Adipocyte (in vitro differentiated cells): ENCODE measurements at places on chromosomes 16 and 17.

DNA sequence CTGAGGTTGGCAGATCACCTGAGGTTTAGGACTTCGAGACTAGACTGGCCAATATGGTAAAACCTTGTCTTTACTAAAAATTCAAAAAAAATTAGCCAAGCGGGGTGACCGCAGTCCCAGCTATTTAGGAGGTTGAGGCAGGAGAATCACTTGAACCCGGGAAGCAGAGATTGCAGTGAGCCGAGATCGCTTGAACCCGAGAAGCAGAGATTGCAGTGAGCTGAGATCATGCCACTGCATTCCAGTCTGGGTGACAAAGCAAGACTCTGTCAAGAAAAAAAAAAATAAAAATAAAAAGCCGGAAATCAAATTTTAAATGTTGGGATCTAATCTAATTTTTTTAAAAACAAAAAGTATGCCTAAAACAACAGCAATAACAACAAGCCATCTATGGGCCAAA, 56.3 kb downstream of the ABCC1 start:
- peak; percentile 30 for DNase-seq

GRCh38 chr16:47634727-47635126, 173.6 kb downstream of the PHKB start:
- no peak for DNase-seq

GRCh38 chr16:67882374-67883145, 2.1 kb upstream of the NRN1L start:
- DNase-seq = no peak

- DNase-seq = no peak
Measured at GRCh38 chr17:8393470-8394231, 4.0 kb downstream of the RNF222 start.

GRCh38 chr16:797120-797420, 3.5 kb downstream of the GNG13 start:
- DNase-seq = no peak

- DNase-seq = peak; percentile 64
Measured at GRCh38 chr16:18800775-18801144, 589 bp downstream of the ARL6IP1 start.

GRCh38 chr17:72150632-72151460, 30.0 kb downstream of the SOX9 start:
- DNase-seq = no peak

DNA sequence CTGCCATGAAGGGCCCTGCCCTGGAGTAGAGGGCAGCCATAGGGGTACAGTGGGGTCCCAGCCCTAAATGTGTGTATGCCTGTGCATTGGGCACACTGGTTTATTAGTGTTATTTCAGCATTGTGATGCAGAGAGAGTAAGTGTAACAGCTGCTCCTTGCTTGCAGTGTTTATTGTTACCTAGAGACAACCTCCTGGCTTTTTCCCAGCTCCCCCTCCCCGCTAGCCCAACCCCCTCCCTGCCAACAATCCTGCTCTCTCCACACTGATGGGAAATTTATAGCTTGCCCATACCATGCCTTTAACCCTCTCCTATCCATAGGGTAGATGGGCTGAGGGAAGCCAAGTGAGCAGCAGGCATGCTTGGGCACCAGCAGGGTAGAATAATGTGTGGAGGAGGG, 51.3 kb downstream of the NEUROD2 start:
- DNase-seq = no peak

DNA sequence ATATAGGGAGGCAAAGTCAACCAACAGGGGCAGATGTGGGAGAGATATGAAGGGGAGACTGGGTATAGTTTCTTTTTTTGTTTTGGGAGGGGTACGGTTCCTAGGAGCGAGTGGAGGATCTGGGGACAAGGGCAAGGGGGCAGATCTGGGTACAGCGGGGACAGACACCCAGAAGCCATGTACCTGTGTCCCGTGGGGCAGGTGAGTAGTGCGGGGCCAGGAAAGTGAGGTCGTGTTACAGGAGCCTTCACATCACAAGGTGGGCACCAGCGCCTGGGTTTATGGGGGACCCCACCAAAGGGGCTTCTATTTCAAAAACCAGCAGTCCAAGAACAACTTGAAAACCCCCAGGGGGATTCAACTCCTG, 11.5 kb downstream of the LITAF start:
- DNase-seq = no peak

DNA sequence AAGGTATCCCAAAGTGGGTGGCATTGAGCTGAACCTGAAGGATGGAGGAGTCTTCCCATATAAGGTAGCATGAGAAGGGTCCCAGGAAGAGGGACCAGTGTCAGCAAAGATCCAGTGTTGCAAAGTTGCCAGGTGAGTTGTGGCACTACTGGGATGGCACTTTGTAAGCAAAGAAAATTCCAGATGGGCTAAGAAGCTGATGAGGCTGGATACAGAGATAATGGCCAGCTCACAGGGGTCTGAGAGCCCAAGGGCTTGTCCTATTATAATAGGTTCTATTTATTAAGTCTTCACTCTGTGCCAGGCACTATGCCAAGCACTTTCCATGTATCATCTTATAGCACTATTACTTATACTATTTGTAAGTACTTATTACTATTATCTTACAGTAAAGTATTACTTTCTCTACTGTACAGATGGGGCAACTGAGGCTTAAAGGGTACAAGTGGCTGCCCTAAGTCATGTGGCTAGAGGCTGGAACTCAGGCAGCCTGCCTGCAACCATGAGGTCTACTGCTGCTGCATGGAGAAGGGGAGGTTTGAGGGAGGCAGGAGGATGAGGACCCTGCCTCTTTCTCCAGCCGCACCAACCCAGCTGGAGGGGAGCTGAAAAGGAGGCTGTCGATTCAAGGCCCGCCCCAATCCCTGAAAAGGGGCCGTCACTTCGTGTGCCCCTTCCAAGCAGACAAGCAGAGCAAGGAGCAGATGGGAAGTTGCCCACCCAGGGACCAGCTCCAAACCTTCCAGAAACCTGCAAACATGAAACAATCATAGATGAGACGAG, 86.5 kb downstream of the C16orf78 start:
- DNase-seq = no peak

- DNase-seq = peak; percentile 75
Measured at GRCh38 chr17:82065638-82066303, at the start of gene DUS1L. Gene DUS1L, minus strand, starts transcription at chr17:82065804. Its CDS starts 745 bp downstream, at chr17:82065059.

GRCh38 chr16:60123392-60124023, 1389.4 kb upstream of the GOT2 start:
- DNase-seq = no peak

GRCh38 chr16:12818326-12818725, 14.6 kb upstream of the CPPED1 start:
- DNase-seq = no peak

DNA sequence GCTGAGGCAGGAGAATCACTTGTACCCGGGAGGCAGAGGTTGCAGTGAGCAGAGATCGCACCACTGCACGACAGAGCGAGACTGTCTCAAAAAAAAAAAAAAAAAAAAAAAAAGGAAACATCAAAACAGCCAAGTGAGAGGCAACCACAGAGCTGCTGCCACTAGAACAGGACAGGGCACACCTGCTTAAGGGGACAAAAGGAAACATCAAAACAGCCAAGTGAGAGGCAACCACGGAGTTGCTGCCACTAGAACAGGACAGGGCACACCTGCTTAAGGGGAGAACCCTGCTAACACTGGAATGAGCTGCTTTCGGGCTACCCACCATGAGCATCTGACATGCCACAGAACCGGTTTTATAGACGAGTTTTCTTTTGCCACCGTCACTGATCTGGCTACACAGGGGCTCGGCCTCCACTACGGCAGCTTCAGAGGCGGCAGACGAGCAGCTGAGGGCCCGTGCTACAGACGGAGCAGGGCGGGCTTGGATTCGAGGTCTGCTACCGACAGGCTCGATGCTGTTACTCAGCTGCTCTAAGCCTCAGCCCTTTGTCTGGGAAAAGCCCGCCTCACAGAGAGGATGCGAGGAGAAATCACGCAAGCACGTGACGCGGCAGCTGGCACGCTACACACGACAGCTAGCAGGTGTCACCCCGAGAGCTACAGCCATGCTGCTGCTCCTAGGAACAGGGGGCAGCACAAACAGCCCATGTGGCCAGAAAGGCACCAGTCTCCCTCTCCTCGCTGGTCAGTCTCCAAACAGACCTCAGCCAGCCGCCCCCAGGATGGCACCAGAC, 2.0 kb downstream of the P4HB start:
- no peak for DNase-seq

DNA sequence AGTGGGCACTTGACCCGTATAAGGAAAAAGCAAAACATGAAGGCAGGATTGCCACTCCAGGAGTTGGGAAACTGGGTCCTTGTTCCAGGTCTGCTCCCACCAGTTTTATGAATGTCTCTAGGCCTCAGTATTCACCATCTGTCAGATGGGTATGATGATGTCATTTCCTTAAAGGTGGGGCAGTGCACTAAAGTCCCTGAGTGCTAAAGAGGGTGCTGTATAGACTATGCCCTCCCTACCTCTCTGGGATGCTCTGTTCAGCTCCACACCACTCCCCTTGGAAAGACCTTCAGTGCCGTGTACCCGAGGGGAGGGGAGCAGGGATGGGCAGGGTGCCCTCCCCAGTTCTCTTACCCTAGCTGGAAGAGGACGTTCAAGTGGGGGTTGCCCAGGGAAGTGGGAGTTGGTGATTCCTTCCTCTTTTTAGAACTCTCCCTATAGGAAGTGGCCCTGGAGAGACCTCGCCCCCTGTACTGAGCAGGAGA, 2.2 kb downstream of the LASP1 start:
- no peak for DNase-seq

GRCh38 chr16:52051414-52052172, 495.4 kb downstream of the TOX3 start:
- no peak for DNase-seq

GRCh38 chr17:8693328-8693727, 51.3 kb downstream of the CCDC42 start:
- DNase-seq = no peak

- no peak for DNase-seq
Measured at GRCh38 chr16:27365142-27366089, 36.6 kb upstream of the IL21R start.

GRCh38 chr16:13995194-13995593, 75.2 kb downstream of the ERCC4 start:
- DNase-seq = no peak

DNA sequence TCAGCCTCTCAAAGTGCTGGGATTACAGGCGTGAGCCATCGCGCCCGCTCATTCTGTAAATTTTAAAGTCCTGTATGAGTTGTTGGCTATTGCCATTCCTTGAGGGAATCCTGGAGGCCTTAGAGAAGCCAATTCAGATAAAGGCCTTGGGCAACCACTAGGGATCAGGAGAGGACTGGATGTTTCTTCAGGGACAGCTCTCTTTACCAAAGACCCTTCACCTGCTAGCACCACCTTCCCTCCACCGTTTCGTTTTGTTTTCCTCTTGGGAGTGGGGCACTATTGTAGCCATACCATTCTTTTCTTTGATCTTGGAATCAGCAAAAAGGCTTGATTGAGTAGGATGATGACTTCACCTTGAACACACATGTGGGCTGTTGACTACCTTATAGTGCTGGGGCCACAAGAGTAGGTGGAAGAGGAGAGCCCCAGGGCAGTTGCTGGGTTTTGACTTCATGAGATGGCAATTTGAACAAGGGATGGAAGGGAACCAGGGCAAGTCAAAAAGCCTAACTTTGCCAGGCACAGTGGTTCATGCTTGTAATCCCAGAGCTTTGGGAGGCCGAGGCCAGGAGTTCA, 7.0 kb upstream of the ANKRD40CL start:
- no peak for DNase-seq

DNA sequence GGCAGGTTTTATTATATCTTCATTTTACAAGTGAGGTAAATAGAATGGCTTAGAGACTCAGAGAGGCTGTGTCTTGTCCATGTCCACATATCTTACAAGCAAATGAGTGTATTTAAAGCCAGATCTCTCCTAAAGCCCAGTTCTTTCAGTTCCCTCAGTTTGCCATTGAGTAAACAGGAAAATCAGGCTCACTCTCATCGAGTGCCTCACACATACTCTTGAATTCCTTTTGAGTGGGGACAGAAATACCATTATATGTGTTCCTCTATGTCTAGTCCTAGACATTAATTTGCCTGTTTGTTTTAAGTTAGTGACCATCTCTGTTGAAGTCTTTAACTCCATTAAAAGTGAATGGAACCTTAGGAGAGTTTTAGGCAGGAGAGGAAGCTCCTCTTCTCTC, 40.1 kb downstream of the BPTF start:
- DNase-seq = no peak

DNA sequence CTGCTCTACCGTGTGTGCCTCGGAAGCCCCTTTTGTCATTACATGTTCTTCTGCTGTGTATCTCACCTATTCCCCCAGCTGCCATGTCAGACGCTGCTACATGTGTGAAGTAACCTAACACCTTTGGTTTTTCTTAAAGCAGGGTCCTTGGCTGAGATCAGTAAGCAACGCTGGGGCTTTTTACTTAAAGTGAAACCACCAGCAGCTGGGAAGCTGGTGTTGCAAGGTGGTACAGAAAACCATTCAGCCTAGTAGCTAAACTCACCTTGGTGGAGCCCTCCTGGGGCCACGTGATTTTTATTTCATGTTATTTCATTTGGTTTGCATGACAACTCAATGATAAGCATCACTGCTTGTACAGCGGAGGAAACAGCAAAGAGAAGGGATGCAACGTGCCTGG, 62.6 kb downstream of the PLCG2 start:
- no peak for DNase-seq

- no peak for DNase-seq
Measured at GRCh38 chr17:75006653-75007052, 5.8 kb upstream of the MRPL58 start.

- peak; percentile 82 for DNase-seq
Measured at GRCh38 chr17:56319531-56319930, 166.3 kb downstream of the ANKFN1 start.

DNA sequence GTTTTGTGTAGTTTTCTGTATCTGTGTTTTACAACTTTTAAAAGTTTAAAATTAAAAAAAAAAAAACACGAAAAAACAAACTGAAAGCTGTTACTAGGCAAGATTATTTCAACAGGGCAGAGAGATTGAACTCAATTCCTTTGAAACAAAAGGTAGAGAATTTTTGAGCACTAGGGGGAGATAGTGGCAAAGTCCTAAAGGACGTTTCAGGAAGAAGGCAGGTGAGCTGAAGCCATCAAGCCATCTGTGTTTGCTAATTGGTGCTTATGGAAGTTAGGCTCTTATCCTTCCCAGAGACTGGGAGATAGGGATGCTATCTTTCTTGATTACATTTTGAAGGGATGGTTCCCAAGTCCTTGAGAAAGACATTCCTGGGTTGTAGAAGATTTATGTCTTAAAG, 70.6 kb upstream of the CLEC3A start:
- DNase-seq = no peak

DNA sequence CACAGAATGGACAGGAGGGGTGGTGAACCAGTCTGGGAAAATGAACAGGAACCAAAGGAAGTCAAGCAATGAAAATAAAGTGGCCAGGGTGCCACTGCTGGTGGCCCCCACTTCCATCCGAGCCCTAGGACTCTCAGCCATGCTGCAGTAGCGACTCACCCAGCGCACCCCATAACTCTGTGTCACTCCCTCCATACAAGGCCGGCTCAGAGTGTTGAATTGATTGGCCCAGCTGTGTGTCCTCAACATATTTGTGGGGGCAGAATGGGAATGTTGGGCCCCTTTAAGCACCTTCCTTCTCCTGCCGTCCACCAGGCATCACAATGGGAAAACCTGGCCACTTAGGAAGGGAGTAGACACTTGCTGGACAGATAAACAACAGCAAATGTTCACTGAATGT, 169.0 kb upstream of the SDK2 start:
- DNase-seq = no peak
